ENCODE measurements at places on chromosomes 3 and 15. TPM values are rescaled to one million over a fixed set of nuclear protein-coding genes. Genes with fewer than 3 reads are reported as not detected.

- DNase-seq = peak; percentile 87
Measured at GRCh38 chr3:8972639-8973038, 9.4 kb upstream of the RAD18 start.

DNA sequence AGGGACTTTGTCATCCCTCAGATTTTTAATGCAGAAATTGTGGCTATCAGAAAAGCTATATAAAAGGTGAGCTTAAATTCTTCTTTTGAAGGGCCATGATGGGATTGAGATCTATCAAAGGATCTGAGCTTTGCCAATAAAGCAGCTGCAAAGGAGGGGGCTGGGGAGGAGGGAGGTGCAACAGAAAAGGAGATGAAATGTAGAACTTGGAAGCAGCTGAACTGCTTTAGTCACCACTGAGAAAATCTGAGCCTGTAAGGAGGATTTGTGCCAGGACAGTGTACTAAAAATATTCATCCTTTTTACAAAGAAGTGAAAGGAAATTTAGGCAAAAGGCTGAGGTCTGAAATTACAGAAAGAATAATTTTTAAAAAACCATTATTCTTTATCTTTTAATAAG, 10.4 kb downstream of the TSPAN3 start:
- DNase-seq = peak; percentile 15

- DNase-seq = no peak
Measured at GRCh38 chr3:116951610-116952009, 242.0 kb downstream of the TUSC7 start.

DNA sequence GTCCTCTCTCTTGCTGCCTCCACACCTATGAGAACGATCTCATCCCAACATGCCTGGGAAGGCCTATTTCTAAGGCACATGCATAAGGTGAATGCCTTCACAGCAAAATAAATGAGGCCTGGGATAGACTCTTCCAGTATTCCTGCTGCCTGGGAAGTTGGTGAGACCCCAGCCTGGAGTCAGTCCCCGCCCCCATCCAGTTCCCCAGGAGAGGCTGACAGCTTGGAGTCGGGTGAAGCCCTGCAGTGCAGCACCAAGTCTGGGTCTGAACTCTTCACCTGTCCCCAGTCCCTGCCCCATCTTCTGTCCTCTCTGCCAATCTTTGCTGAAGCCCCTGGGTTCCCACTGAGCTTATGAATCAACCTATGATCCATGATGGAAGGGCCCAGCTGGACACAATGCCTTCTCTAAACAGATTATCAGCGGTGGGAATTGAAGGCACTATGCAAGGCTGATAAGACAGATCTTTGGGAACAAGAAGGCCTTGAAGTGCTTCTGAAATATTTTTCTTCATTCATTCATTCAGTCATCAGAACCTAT, 10.2 kb upstream of the APBA2 start:
- no peak for DNase-seq

DNA sequence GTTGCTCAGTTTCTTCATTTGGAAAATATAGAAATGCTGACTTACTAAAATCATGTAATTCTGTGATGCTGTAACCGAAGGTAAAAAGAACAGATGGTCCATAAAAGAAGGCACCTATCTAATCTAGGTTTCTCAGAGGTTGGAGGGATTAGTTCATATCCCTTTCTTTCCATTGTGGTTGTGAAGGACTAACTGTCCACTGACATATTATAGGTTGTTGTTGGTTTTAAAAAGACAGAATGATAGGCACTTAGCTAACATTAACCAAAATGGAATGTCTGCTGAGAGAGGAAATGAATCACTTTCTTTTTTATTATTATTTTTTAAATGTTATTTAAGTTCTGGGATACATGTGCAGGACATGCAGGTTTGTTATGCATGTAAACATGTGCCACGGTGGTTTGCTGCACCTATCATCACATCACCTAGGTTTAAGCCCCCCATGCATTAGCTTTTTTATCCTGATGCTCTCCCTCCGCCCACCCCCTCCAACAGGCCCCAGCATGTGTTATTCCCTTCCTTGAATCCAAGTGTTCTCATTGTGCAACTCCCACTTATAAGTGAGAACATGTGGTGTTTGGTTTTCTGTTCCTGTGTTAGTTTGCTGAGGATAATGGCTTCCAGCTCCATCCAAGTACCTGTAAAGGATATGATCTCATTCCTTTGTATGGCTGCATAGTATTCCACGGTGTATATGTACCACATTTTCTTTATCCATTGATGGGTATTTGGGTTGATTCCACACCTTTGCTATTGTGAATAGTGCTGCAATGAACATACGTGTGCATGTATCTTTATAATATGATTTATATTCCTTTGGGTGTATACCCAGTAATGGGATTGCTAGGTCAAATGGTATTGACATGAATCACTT, 45.8 kb downstream of the ALDH1A2 start:
- DNase-seq = no peak

DNA sequence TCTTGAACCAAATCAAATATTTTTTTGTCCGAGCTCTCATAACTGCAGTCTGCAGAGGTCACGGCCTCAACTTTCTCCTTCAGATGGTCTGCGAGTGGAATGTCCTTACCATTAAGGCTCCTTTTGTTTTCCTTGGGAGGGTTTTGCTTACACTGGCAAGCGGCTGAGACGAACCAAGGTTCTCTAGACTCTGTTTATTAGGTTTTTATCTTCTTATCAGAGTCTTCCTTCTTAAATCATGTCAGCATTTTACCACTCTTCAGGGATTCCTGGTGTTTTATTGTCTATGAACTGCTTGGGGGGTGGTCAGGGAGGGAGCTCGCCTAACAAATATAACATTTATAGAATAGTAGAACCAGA, 773.7 kb upstream of the NR2F2 start:
- DNase-seq = peak; percentile 40

DNA sequence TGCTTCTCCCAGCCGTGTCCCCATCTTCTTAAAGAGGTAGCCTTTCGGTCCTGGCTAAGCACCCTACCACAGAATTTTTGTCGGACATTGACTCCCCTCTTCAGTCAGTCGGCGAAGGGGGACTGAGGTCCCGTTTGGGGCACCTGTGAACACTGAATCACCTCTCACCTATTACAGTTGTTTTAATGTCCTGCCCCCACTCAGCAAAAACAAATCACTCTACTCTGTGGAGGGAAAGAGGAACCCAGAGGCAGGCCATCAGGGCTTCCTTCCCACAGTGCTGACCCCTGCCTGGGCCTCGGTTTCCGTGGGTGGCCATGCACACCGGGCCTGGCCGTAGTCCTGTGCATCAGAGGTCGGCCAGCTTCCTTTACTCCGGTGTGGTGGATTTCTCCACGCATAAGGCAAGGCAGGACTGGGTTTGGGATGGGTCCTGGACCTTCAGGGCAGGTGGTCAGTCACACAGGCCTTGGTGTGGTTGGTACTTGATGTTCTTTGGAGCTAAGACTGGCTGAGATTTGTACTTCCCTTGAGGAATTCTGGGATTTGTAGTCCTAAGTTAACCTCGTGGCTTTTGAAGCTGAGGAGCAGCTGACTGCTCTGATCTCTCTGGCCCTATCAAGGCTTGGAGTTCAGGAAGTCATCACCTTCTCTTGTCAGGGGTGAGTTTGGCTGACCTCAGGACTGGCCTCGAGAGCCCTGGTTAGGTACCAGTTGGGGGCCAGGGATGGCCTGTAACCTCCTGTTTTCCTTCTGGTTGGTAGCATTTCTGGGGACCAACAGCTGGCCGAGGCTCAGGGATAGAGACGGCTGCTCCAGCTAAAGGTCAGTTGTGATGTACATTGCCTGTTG, 627 bp upstream of the FAM131A start:
- DNase-seq = peak; percentile 49

- DNase-seq = no peak
Measured at GRCh38 chr15:47395076-47395475, 322.2 kb upstream of the SEMA6D start.

DNA sequence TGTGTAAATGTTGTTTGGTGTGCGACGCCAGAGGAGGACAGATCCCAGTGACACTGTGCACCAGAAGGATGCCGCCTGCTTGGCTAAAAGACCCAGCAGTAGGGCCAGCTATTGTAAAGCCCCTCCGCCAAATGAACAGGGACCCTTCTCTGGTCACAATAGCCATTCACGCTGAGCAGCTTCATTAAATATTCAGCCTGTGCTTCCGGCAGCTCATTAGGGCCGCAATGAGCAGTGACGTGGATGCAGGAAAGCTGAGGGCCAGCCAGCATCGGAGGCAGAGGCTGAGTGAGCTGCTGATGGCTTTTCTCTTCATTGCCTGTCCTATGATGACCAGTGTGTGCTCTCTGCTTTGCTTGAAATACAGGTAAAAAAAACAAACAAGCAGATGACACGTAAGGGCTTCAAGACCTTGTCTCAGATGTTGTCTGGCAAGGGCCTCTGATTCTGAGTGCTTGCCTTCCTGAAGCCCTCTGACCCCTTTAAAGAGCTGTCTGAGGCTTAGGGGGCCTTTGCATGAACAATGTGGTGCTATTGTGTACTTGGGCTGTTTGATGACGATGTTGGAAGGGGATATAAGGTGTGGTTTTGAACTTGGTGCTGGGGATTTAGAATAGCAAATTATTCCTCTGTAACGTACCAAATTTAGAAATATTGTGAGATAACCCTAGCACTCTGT, 130.4 kb downstream of the FEZF2 start:
- no peak for DNase-seq

DNA sequence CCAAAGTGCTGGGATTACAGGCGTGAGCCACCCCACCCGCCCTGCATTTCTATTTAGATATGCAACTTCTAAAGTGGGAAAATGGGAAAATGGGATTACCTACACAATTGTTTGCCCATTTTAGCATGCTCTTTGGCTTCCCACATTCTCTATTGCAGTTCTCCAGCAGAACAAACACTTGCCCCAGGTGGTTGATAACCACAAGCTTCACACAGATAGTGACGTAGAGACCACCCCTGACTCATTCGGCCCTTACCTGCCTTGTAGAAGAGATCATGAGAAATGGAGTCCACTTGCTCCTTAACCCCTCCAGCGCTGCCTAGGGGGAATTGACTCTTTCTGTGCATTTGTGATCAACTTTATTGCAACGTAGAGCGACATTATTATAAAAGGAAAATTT, 83.2 kb upstream of the RAP2B start:
- DNase-seq = no peak

- DNase-seq = no peak
Measured at GRCh38 chr3:79038636-79039035, 729.2 kb downstream of the ROBO1 start.

- peak; percentile 74 for DNase-seq
Measured at GRCh38 chr3:65170390-65171042, 482.7 kb upstream of the ADAMTS9 start.

GRCh38 chr3:134709076-134709475, 58.3 kb upstream of the KY start:
- DNase-seq = no peak

- DNase-seq = no peak
Measured at GRCh38 chr15:33419701-33420100, 108.9 kb downstream of the RYR3 start.

DNA sequence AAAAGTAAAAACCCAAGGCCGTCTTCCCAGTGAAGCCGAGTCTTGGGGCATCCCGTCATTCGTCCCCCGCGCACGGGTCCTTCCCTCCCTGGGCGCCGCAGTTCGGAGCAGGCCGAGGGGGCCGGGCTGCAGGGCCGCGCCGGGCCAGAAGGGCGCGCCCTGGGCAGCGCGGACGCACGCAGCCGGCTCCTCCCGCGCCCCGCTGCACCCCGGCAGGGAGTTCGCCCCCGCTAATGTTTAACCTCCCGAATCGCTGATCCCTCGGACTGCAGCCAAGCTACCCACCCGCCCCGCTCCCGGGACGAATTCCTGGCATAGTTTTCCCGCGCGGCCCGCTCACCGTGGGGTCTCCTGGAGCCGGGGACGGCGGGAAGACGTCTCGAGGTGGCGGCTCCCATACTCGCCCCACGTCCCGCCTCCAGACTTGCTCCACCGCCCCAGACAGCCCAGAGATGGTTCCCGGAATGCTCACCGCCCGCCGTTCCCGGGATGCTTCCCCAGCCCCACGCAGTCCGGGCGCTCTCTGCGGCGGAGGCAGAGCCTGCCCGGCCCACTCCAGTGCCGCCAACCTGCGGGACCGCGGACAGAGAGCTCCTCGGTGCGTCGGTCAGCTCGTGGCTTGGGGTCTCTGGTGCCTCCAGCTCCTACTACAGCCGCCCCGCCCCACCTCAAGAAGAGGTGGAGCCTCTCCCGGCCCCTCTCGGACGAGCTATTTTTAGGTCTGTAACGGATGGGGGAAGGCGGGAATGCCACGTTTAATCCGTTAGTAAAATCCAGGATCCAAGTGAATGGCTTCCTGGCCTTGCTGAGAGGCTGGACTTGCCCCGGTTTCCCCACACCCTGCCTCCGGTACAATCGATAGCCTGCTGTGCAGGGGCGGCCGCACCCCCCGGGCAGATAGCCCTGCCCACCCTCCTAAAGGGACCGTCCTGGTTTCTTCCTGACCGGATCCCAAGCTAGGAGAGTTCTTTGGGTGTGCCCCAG, at the start of gene DZIP1L:
TSS of gene DZIP1L (minus strand) at position 621 of the 984 bp plus-strand sequence. CDS start 11,637 bp downstream, outside the sequence.
- peak; percentile 82 for DNase-seq

GRCh38 chr3:19293295-19293694, 145.0 kb downstream of the KCNH8 start:
- no peak for DNase-seq

DNA sequence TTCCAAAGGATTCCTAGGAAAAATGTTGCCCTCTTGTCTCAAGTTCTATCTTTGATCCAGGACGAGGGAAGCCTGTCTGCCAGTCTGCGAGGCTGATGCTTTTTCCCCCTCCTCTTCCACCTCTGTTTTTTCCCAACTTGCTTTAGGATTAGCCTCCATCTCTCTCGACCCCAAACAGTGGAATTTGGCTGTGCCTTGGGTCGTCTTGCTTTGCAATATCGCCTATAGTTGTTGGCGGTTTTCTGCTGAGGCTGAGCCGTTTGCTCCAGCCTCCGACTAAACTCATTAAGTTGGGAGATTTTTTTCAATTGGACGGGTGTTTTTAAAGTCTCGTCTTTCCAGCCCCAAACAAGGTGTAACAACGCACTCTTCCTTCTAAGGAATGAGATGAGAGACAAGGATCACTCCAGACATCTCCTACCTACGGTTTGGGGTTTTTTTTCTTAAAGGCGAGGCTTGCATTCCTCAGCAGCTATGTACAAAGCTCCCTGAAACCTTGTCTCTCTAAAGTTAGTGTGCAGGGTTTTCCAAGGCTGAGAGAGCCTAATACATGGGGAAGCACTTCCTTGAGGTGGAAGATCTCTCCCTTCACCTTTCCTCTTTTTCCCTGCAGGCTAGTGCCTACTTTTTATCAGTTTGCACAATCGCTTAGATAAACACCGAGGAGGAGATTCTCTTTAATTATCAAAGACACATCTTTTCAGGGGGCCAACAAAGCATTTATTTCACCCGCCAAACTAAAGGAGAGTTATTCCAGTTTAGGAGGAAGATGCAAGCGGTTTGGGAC, 4.8 kb upstream of the NR2F2 start:
- peak; percentile 70 for DNase-seq

The LYZL4 gene
- total RNA-seq = 1.5 TPM
